NCI-H1694 (cell line): ENCODE measurements at places on chromosomes 2 and 18.

DNA sequence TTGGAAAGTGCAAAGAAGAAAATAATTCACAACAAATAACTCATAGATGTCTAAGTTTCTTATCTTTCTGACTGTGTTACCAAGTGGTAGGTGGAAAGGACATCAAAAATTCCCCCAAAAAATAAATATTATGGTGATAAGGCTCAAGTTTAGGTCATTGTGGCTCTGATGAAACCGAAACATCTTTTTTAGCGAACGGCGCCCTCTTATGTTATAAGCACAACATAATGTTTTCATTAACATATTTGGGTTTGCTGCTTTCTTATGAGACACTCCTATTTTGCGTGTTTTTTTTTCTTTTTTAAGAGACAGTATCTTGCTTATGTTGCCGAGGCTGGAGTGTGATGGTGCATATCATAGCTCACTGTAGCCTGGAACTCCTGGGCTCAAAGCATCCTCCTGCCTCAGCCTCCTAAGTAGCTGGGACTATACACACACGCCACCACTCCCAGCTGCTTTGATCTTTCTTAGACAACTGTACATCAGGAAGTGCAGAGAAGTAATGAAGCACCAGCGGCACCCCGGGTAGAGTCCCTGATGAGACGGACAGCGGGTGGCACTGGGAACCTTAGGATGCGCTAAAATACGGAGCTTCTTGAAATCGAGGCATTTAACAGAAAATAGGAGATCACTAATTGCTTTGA is 38.5 kb upstream of the SLC35G4 start:
- DNase-seq, result no peak

- DNase-seq, result no peak
These were observed 16.0 kb upstream of the ATP8B1 start for GRCh38 chr18:57819119-57819518.

- no peak for DNase-seq
These were observed 21.2 kb upstream of the DARS1 start for GRCh38 chr2:136006658-136007057.

- no peak for DNase-seq
These were observed 790.1 kb downstream of the SLC4A3 start for GRCh38 chr2:220417503-220417902.

GRCh38 chr2:199739413-199740110 is 111.4 kb downstream of the FTCDNL1 start:
- peak; percentile 52 for DNase-seq

GRCh38 chr2:215727507-215728503 is 285.5 kb downstream of the MREG start:
- DNase-seq, result no peak

- no peak for DNase-seq
These were observed 310.7 kb upstream of the MYT1L start for GRCh38 chr2:2641541-2642410.

- no peak for DNase-seq
These were observed 567 bp downstream of the TMEM200C start for GRCh38 chr18:5894611-5895298.

DNA sequence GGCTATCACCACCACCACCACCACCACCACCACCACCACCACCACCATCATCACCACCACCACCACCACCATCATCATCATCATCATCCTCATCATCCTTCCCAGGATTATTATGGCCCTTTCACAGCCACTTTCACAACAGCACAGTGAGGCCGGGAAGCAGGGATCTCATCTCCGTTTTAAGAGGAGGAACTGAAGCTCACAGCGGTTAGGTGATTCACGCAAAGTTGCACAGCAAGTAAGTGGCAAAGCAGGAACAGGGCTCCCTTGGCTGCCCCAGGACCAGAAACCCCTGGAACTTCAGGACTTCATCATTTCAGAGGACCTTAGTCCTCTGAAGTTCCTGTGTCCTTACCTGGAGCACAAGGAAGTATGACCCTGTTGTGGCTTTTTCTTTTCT is 26.8 kb downstream of the MRPL35 start:
- DNase-seq, result no peak

- DNase-seq, result no peak
These were observed 235.9 kb downstream of the ZNF516 start for GRCh38 chr18:76259096-76259495.

DNA sequence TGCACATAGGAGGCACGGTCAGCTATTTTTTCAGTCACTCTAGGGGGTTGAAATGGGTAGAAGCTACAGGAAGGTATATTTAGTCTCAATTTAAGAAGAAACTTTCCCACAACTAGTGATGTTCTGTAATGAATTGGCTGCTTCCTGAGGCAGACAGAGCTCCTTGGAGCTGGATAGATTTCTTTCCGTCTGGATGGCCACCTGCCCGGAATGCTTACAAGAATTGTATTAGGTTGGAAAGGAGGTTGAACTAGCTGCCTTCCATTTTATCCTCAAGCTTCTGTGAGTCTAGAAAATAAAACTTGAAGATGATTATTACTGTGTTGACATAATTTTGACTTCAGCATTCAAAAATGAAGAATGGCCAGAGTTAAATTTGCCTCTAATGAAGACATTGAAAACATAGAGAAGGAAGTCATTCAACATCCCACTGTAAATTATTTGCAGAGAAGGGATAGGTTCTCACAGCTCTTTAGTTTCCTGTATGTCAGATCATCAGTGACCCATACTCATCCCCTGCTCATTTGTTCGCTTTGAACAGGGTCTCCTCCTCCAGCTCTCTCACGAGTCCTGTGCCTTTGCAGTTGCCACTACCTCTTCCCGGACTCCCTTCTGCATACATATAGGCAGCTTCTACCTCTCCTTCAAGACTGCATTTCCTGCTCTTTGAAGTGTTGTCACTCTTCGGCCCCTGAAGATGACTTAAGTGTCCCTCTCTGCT is 88.8 kb downstream of the CRIM1 start:
- no peak for DNase-seq

GRCh38 chr2:15765686-15766302 is 174.1 kb downstream of the DDX1 start:
- DNase-seq, result no peak

- DNase-seq, result no peak
These were observed 24.0 kb downstream of the ARMC9 start for GRCh38 chr2:231222318-231223000.

GRCh38 chr2:55357164-55357563 is 62.5 kb downstream of the CCDC88A start:
- DNase-seq, result no peak

GRCh38 chr2:137521653-137522619 is 442.3 kb upstream of the HNMT start:
- peak; percentile 87 for DNase-seq

DNA sequence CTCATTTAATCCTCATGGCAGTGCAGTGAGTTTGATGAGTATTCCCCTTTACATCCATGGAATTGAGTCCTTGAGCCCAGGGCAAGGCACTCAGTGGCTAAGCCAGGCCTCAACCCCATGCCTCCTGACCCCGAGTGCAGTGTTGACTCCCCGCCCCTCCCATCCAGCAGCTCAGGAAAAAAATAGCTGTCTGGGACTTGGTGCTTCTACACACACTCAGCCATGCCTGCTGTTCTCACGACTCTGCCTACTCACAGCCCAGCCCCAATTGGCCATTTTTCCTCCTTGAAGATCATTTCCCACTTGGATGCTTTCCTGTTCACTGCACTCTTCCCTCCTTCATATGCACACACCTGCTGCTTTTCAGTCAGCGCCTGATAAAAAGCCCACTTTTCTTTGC is 8.8 kb downstream of the FOSL2 start:
- DNase-seq, result no peak

DNA sequence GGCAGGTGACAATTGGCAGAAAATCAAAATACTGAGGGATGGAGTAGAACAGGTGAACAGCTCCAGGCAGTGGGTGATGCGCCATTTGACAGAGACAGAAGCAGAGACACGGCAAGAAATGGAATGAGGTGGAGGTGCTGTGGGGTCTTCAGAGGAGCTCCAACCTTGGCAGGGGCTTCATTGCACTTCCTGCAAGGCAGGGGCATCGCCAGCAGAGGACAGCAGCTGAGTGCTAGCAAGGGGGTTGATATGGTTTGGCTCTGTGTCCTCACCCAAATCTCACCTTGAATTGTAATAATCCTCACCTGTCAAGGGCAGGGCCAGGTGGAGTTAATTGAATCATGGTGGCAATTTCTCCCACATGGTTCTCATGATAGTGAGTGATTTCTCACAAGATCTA is 42.8 kb downstream of the CCDC68 start:
- no peak for DNase-seq

DNA sequence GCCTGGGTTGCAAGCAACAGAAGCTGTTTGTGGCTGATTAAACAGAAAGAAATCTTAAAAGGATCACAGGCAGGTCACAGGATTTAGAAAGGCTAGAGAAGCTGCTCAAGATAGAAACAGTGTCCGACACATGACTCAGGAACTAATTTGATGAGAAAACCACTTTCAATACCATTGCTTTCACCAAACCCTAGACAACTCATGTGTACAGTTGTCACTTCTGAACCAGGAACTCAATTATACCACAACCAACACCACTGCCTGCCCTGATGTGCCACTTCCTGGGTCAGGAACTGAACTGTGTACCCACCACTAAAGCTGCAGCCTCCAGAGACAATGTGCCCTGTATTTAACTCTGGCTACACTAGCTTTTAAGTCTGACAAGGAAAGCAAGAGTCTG is 56.0 kb downstream of the TMEM247 start:
- no peak for DNase-seq

DNA sequence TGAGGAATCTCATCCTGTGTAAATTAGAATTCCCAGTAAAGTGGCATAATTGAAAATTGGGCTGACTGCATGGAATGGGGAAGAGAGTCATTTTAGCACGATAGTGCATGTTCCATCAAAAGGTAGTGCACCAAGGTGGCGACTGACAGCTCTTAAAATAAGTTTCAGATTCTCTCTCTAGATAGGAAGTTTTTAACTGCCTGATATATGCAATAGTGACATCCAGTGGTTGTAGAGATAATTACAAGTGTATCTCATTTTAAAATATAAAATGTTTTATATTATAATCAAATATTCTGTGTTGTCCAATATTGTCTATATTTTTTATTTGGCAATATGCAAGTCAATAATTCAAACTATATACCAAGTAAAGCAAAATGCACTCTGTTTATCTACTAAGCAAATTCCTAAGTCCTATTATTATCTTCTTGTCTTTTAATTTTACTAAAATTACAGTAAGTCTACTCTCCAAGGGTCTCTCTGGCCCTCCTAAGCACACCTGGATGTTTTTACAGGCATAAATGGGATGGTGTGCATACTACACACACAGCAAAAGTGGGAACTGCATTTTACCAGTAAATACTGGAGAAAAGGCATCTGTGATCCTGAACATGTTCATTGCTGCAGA is 397.7 kb upstream of the HNRNPA3 start:
- DNase-seq, result no peak

GRCh38 chr2:190182071-190182524 is 119.6 kb upstream of the MSTN start:
- DNase-seq, result no peak

GRCh38 chr2:40734797-40735196 is 282.9 kb upstream of the SLC8A1 start:
- DNase-seq, result no peak

- DNase-seq, result no peak
These were observed 145.7 kb upstream of the DLX2 start for GRCh38 chr2:172248381-172248780.

DNA sequence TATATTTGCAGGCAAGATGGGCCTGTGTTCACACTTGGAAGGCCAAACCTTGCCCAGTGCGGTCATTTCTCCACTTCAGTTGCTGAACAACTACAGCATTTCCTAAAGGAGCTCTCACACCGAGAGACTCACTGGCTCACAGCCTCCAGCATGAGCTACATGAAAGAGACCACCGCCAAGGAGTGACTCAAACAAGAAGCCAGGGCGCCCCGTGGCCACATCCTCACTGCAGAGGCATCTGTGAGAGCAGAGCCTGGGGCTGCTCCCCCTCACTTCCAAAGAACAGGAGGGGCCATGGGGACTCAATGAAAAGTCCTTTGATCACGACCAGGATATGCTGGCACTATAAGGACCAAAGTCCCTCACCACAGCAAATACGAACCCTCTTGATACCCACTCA is 50.0 kb downstream of the TMEM163 start:
- DNase-seq, result no peak

DNA sequence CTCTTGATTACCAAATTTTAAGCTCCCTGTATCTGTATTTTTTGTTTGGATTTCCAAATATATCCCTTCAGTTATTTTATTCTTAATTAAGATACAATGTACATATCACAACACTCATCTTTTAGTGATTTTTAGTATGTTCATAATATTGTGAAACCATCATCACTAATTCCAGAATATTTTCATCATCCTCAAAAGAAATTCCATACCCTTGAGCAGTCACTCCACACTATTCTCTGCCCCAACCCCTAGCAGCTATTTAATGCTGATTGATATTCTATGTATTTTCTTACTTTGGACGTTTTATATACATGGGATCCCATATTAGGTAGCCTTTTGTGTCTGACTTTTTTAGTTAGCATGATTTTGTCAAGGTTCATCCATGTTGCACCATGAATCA is 127.4 kb upstream of the SLC8A1 start:
- no peak for DNase-seq

GRCh38 chr2:127669056-127669455 is 6.3 kb downstream of the LIMS2 start:
- DNase-seq, result no peak

GRCh38 chr2:200624658-200625057 is 38.8 kb downstream of the AOX1 start:
- no peak for DNase-seq

DNA sequence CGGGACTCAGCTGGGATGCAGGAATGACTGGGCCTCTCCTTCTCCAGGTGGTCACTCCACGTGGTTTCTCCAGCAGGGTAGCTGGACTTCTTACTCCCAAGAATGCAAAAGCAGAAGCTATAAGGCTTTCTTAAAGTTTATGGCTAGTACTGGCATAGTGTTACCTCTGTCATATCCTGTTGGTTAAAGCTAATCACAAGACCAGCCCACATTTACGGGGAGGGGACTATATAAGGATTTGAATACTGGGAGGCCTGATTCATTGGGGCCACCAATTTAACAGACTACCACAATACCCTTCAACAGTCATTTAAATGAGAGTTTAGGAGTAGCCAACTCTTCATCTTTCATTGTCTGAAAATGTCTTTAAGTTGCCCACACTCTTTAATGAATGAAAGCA is 94.4 kb upstream of the TSPYL6 start:
- DNase-seq, result no peak

DNA sequence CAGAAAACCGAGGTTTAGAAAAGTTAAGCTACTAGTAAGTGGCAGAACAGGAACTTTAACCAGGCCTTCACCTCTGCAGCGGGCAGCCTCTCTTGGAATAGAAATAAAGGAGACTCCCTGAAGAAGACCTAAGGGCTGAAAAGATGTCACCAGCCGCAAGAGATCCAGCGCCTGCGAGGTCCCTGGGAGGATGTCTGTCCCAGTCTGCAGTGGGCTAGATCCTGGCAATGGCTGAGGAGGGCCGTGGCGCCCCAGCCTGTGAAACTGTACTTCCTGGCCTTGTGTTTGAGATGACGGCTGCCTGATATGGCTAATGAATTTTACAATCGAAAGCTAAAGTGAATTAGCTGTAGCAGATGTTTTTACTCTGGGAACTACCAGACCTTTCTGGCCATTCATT is 300.6 kb upstream of the SALL3 start:
- no peak for DNase-seq

GRCh38 chr2:106020821-106021661 is 173.1 kb downstream of the UXS1 start:
- peak; percentile 81 for DNase-seq

GRCh38 chr2:239601201-239601851 is 200.5 kb upstream of the HDAC4 start:
- no peak for DNase-seq

- DNase-seq, result no peak
These were observed 68.6 kb downstream of the FHOD3 start for GRCh38 chr18:36365836-36366775.

- no peak for DNase-seq
These were observed 6.9 kb downstream of the ATP6V1B1 start for GRCh38 chr2:70942396-70943204.

GRCh38 chr2:136424112-136424511 is 306.2 kb upstream of the CXCR4 start:
- no peak for DNase-seq
